ENCODE measurements at places on chromosomes 16 and 17.

GRCh38 chr17:63458478-63458877 lies 12.4 kb upstream of the CYB561 start:
- no peaks in the 10 kb centered on the region for H3K27me3 ChIP-seq
- no peak for DNase-seq
- H3K4me3 ChIP-seq: no peak overlapping the region
- peaks cover 22% of the 10 kb centered on the region for H3K4me1 ChIP-seq
- no peak overlapping the region for H3K27ac ChIP-seq

DNA sequence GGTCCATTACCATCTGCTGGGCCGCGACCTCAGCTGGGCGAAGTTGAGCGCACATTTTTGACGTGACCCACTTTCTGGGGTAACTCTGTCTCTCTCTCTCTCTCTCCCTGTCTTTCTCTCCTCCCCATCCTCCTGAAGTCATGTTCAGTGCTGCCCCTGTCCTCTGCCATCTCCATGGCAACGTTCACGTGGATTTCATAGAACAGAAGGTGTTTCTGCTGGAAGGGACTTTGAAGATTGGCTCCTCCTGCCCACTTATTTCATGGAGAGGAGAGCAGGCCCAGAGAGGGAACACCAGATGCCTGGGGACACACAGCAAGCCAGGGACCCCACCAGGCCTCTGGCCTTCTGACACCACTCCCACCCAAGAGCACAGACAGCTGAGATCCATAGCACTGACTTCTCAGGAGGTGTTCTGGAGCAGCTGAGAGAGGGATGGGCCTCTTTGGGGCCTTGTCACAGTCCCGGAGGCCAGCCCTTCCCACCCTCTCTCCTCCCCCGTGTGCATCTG lies 4.2 kb upstream of the CCNF start:
- no peaks in the 10 kb centered on the region for H3K27me3 ChIP-seq
- DNase-seq: no peak
- H3K4me3 ChIP-seq: no peak overlapping the region
- H3K36me3 ChIP-seq: no peaks in the 10 kb centered on the region
- H3K4me1 ChIP-seq: peaks cover 23% of the 10 kb centered on the region

DNA sequence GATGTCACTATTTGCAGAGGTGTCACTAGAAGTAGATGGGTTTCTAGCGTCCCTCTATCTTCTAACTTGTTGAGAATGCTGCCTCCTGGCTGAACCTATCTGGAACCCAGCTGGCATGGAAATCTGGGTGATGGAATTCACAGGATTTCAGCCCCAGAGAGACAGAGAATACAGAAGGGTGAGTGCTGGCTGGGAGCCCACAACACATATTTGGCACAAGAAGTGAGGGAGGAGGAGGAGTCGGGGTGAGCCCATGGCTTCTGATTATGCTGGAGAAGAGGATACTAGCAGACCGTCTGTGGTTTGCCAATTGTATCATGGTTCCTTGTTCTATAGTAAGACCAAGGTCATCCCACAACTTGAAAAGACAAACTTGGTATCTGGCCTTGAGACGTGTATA lies 557.8 kb upstream of the SALL1 start:
- DNase-seq: no peak
- no peaks in the 10 kb centered on the region for H3K4me1 ChIP-seq
- H3K4me3 ChIP-seq: no peak overlapping the region
- no peak overlapping the region for H3K27ac ChIP-seq
- H3K36me3 ChIP-seq: no peaks in the 10 kb centered on the region

DNA sequence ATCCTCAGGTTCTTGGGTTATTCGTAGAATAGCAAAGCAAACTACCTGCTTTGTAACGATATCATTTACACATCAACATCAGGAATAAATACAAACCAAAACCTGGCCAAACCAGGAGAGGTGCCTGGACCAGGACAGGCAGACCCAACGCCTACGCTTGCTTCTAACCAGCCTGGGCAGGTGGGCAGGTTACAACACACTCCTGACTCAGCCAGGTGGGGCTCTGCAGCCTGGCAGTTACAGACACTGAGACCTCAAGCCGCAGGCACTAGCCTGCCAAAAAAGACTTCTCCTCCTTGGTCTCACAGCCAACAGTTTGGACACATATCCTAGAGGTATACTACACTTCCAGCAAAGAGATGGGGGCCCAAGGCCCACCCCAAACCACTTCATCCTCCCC lies 14.0 kb downstream of the ANKRD11 start:
- H3K27ac ChIP-seq: peak overlapping the region; percentile 60
- H3K4me3 ChIP-seq: no peak overlapping the region
- no peak for DNase-seq
- no peaks in the 10 kb centered on the region for H3K27me3 ChIP-seq
- H3K36me3 ChIP-seq: no peaks in the 10 kb centered on the region

GRCh38 chr16:47995354-47995753 lies 160.4 kb downstream of the ABCC12 start:
- DNase-seq: no peak
- no peaks in the 10 kb centered on the region for H3K36me3 ChIP-seq
- no peaks in the 10 kb centered on the region for H3K4me1 ChIP-seq
- H3K27ac ChIP-seq: no peak overlapping the region

- no peak overlapping the region for H3K27ac ChIP-seq
- H3K27me3 ChIP-seq: no peaks in the 10 kb centered on the region
- DNase-seq: no peak
- H3K36me3 ChIP-seq: no peaks in the 10 kb centered on the region
- H3K4me1 ChIP-seq: no peaks in the 10 kb centered on the region
- H3K4me3 ChIP-seq: no peak overlapping the region
These were observed 204.5 kb downstream of the RBFOX3 start for GRCh38 chr17:79406316-79406715.

- no peaks in the 10 kb centered on the region for H3K36me3 ChIP-seq
- H3K4me3 ChIP-seq: no peak overlapping the region
- H3K27me3 ChIP-seq: no peaks in the 10 kb centered on the region
- no peak for DNase-seq
These were observed 10.3 kb downstream of the CENPV start for GRCh38 chr17:16342979-16343378.

- DNase-seq: no peak
- peak overlapping the region; percentile 4 for H3K27ac ChIP-seq
- no peaks in the 10 kb centered on the region for H3K4me1 ChIP-seq
- H3K36me3 ChIP-seq: peaks cover 94% of the 10 kb centered on the region
These were observed 52.2 kb downstream of the NDE1 start for GRCh38 chr16:15701975-15702970.

DNA sequence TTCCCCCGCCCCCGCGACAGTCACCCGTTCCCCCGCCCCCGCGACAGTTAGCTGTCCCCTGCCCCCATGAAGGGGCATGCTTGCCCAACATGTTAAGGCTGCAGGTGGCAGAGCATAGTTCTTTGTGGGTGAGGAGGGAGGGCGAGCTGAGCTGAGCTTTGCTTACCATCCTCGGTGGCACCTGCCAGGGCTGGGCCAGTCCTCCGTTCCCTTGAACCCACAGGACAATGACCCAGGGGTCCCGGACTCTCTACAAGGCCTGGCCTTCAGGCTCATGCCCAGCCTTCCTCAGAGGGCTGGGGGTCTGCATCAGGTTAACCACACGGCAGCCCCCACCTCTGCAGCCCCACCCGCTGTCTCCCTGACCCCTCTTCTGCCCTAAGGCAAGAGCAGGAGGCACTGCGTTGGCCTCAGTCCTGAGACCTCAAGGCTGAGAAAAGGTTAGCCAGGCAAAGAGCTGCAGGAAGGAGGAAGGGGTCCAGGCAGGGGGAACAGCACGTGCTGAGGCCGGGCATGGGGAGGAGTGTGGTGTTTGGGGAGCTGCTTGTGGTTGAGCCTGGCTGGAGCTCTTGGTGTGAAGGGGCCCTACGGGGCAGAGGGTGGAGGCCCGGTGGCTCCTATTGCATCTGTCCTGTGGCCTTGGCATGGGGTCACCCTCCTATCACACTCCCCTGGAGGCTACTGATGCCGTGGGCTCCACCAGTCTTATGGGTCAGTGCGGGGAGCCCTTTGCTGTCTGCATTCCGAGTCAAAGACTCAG lies 11.4 kb upstream of the DOC2B start:
- H3K4me3 ChIP-seq: no peak overlapping the region
- H3K27me3 ChIP-seq: no peaks in the 10 kb centered on the region
- no peaks in the 10 kb centered on the region for H3K36me3 ChIP-seq
- no peak for DNase-seq

GRCh38 chr17:60926466-60927183 lies 249.0 kb downstream of the BCAS3 start:
- H3K27me3 ChIP-seq: no peaks in the 10 kb centered on the region
- no peaks in the 10 kb centered on the region for H3K36me3 ChIP-seq
- H3K4me3 ChIP-seq: no peak overlapping the region
- H3K4me1 ChIP-seq: no peaks in the 10 kb centered on the region
- H3K27ac ChIP-seq: no peak overlapping the region

GRCh38 chr16:72935896-72936295 lies 112.0 kb downstream of the ZFHX3 start:
- H3K27ac ChIP-seq: no peak overlapping the region
- no peaks in the 10 kb centered on the region for H3K36me3 ChIP-seq
- H3K27me3 ChIP-seq: no peaks in the 10 kb centered on the region
- no peak overlapping the region for H3K4me3 ChIP-seq
- peaks cover 56% of the 10 kb centered on the region for H3K4me1 ChIP-seq
- no peak for DNase-seq

DNA sequence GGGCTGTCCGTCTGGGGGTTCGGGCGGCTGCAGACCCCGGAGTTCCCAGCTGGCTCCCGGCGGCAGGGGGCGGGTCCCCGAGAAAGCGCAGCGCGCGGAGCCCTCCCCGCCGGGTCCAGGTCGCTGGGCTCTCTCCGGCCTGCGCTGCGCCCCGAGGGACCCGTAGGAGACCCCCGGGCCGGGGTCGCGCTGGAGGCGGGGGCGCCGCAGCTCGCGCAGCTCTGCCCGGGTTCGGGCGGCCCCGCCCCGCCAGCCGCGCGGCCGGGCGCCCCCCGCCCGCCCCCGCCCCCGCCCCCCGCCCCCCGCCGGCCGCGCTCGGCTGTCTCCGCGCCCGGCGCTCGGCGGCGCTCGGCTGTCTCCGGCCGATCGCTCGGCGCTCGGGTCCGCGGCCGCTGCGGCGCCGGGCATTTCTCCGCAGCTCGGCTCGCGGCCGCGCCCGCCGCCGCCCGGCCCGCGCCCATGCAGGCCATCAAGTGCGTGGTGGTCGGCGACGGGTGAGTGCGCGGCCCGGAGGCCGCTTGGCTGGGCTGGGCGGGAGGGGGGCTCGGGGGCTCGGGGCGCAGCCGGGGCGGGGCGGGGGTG lies at the start of gene RAC3:
TSS of gene RAC3 (plus strand) at position 376 of the 582 bp plus-strand sequence. CDS start at position 460, 84 bp downstream.
- H3K27me3 ChIP-seq: peaks cover 10% of the 10 kb centered on the region
- DNase-seq: no peak
- H3K4me3 ChIP-seq: peak within 1 kb of the TSS; percentile 30
- H3K36me3 ChIP-seq: no peaks in the 10 kb centered on the region
- no peak within 1 kb of the TSS for H3K27ac ChIP-seq
- H3K4me1 ChIP-seq: peaks cover 37% of the 10 kb centered on the region

- H3K4me3 ChIP-seq: no peak overlapping the region
- no peaks in the 10 kb centered on the region for H3K36me3 ChIP-seq
- peak; percentile 14 for DNase-seq
- no peak overlapping the region for H3K27ac ChIP-seq
- peaks cover 10% of the 10 kb centered on the region for H3K4me1 ChIP-seq
These were observed 96.0 kb downstream of the YPEL2 start for GRCh38 chr17:59427425-59427921.

DNA sequence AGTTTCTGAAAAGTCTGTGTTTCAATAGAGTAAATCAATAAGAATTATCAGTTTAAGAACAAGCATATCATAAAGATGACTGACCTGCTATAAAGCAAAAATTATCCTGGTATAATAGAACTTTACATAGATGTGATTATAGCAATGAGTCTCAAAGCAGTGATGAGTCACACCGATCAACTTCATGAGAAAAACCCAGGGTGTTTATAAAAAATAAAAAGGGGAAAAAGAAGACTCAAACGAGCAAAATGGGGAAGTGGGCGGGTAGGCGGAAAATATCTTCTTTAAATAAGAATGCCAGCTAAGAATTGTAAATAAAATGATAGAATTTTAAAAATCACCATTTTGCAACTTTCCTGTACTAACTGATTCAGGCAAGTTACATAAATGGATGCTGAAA lies 46.8 kb downstream of the BRIP1 start:
- peak; percentile 72 for DNase-seq
- H3K4me3 ChIP-seq: no peak overlapping the region
- peaks cover 5% of the 10 kb centered on the region for H3K36me3 ChIP-seq
- H3K27ac ChIP-seq: no peak overlapping the region
- H3K4me1 ChIP-seq: peaks cover 16% of the 10 kb centered on the region
- H3K27me3 ChIP-seq: no peaks in the 10 kb centered on the region

GRCh38 chr17:58377661-58378060 lies 25.7 kb upstream of the SUPT4H1 start:
- H3K27ac ChIP-seq: no peak overlapping the region
- no peaks in the 10 kb centered on the region for H3K27me3 ChIP-seq
- DNase-seq: no peak
- peaks cover 30% of the 10 kb centered on the region for H3K4me1 ChIP-seq

DNA sequence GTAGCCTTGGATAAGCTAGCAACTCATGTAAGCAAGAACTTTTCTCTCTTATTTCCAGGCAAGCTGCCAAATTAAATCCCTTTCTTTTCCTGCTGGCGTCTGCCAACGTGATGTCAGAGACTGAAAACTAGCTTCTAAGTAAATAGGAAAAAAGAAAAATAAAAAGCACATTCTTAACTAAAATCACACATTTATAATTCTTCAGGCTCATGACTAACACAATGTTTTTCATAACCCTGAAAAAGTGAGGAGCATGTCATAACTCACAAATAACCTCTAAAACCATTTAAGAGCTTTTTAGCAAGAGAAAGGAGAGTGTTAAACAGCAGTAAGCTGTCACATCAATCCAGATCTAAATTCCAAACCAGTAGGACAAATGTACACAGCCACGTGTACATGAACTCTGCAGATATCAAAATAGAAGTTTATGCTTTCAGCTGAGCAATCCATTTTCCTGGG lies 110.0 kb downstream of the N4BP1 start:
- DNase-seq: no peak
- no peak overlapping the region for H3K4me3 ChIP-seq
- H3K27ac ChIP-seq: no peak overlapping the region
- no peaks in the 10 kb centered on the region for H3K27me3 ChIP-seq
- no peaks in the 10 kb centered on the region for H3K36me3 ChIP-seq

- DNase-seq: no peak
- H3K27me3 ChIP-seq: peaks cover 3% of the 10 kb centered on the region
- no peaks in the 10 kb centered on the region for H3K36me3 ChIP-seq
- H3K27ac ChIP-seq: no peak overlapping the region
- H3K4me3 ChIP-seq: no peak overlapping the region
These were observed 64.6 kb upstream of the CRHR1 start for GRCh38 chr17:45719335-45720071.

GRCh38 chr16:89860747-89861304 lies 12.6 kb upstream of the TCF25 start:
- peaks cover 31% of the 10 kb centered on the region for H3K4me1 ChIP-seq
- no peaks in the 10 kb centered on the region for H3K27me3 ChIP-seq
- H3K36me3 ChIP-seq: no peaks in the 10 kb centered on the region
- H3K27ac ChIP-seq: no peak overlapping the region

Measured in CD14-positive monocyte (primary cell).